ENCODE measurements at places on chromosomes 3 and 15. TPM values are rescaled to one million over a fixed set of nuclear protein-coding genes. Genes with fewer than 3 reads are reported as not detected.

CDCP1 gene
- 3.0 TPM for total RNA-seq

BFSP2 gene
- total RNA-seq, result not detected

TMEM158 gene
- 6.4 TPM for total RNA-seq

EPHB3 gene
- 6.1 TPM for total RNA-seq

STAC gene
- 8.6 TPM for total RNA-seq

C3orf33 gene
- 3.7 TPM for total RNA-seq

AMT gene
- 4.1 TPM for total RNA-seq

SUSD5 gene
- 1.5 TPM for total RNA-seq

CPNE9 gene
- total RNA-seq, result not detected

OR5H2 gene
- total RNA-seq, result not detected

PP2D1 gene
- not detected for total RNA-seq

TMEM108 gene
- 8.6 TPM for total RNA-seq

CYP1A1 gene
- not detected for total RNA-seq

CFAP20DC gene
- total RNA-seq, result 0.17 TPM

SEMA5B gene
- total RNA-seq, result 0.26 TPM

MAPKBP1 gene
- total RNA-seq, result 18.2 TPM

PTH1R gene
- total RNA-seq, result 7.5 TPM

ANO10 gene
- total RNA-seq, result 19.2 TPM

ITPKA gene
- total RNA-seq, result 0.98 TPM

FBN1 gene
- total RNA-seq, result 159 TPM

ZDHHC19 gene
- total RNA-seq, result not detected

IL5RA gene
- total RNA-seq, result 1.2 TPM

CHST14 gene
- total RNA-seq, result 13.0 TPM

KLF13 gene
- 65.4 TPM for total RNA-seq

CELF6 gene
- total RNA-seq, result 2.9 TPM

GRIP2 gene
- total RNA-seq, result 0.50 TPM

RLBP1 gene
- total RNA-seq, result 0.52 TPM

HIGD2B gene
- total RNA-seq, result not detected

OXTR gene
- 0.84 TPM for total RNA-seq

A4GNT gene
- not detected for total RNA-seq

GOLGA6A gene
- total RNA-seq, result 1.2 TPM

AMIGO3 gene
- 1.2 TPM for total RNA-seq

CFAP100 gene
- not detected for total RNA-seq

MORC1 gene
- not detected for total RNA-seq

SAMD7 gene
- not detected for total RNA-seq

RFTN1 gene
- total RNA-seq, result 79.7 TPM

ANKRD63 gene
- total RNA-seq, result not detected

SPTBN5 gene
- total RNA-seq, result 1.2 TPM

DAZL gene
- not detected for total RNA-seq

DUOX2 gene
- total RNA-seq, result 0.19 TPM

SCAANT1 gene
- not detected for total RNA-seq

NLGN1 gene
- 12.9 TPM for total RNA-seq

All from esophagus muscularis mucosa (tissue), 4 donors.